ENCODE measurements at places on chromosomes 2 and 18.

- DNase-seq: no peak
These were observed 25.0 kb downstream of the DNER start for GRCh38 chr2:229689307-229689839.

GRCh38 chr2:225893151-225893550 lies 493.6 kb downstream of the NYAP2 start:
- DNase-seq: no peak

GRCh38 chr18:57771193-57771592 lies 31.9 kb downstream of the ATP8B1 start:
- DNase-seq: no peak

DNA sequence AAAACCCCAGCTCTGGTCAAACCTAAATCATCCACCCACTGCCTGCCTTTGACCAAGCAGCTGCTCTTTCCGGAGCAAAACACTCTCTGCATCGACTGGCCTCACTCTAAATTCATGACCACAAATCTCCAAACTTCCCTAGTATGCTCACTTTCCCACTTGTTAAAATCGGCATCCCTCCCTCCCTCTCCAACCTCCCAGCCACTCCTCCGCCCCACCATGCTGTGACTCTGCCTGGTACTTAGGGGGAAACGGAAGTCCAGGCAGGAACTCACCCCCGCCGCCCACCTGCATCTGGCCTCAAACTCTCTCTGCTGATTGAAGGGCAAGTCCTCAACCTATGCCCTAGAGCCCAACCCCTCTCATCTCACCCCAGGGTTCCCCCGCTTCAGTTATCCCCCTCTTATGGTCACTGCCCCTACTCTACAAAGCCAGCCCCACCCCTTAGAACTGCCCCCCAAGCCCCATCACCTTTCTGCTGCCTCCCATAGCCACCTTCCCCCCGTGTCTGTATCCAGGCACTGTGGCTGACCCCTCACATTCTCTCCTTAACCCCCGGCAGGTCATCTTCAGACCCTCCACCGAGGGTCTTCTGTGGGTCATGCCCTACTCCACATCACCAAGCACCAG lies 3.8 kb upstream of the ADRA2B start:
- no peak for DNase-seq

DNA sequence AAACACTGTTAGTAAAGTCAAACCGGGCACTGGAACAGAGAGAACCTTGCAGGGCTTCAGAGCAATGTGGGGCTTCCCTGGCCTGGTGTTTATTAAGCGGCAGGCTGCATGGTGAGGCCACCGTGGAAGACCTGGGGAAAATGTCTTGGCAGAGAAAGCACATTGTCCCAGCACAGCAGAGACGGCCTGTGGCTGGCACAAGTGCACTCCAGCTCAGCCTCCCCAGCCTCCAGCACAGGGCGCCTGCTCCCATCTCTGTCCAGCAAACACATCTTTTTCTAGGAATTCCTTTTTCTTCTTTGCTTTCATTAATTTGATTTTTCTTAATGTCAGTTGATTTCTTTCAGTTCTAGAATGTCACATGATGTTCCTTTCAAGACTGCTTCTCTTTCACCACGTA lies 138.2 kb upstream of the NFATC1 start:
- DNase-seq: no peak

- DNase-seq: no peak
These were observed 611 bp downstream of the NOL10 start for GRCh38 chr2:10688921-10689807.

- DNase-seq: no peak
These were observed 10.9 kb downstream of the IL1B start for GRCh38 chr2:112825706-112826105.

DNA sequence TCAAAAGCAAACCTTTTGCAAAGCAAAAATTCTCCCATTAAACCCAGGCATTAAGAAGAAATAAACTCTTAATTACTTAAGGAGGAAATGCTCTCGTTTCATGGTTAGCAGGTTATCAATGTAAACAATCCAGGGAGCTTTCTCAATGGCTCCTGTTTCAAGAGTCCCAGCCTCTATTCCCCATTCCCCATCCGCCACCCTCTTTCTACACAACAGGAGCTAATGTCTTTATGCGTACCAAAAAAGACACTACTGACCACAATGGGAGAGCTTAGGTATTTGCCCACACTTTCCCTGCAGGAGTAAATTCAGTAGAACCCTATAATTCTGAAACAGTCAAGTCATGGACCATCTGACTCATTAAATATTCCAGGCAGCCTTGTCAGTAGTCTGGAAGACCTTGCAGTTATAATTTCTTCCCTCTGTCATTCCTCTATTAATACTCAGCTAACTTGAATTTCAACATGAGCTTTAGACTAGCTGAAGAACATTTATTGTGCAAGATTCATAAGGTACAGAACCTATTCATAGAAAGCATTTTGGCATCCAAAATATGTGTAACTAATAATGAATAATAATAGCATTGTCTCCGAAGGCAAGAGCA lies 48.6 kb downstream of the SLC8A1 start:
- no peak for DNase-seq

DNA sequence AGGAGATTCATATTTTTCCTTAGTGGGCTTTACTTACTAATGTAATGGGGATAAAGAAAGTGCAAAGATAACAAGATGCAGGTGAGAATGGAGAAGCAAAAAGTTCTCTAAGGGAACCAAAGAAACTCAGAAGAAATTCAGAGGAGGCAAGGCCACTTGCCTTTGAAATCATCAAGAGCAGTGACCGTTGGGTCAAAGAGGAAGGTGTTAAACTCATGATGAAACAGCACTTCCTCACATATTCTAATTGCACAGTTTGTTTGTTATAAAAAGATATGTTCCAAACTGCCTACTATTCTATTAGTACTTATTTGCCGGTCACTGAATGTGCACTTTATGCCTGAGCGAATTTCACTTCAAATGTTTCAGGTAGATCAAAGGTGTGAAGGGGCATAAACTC lies 975.1 kb downstream of the BCL11A start:
- no peak for DNase-seq

GRCh38 chr2:217160103-217160743 lies 300.4 kb upstream of the TNP1 start:
- DNase-seq: no peak

DNA sequence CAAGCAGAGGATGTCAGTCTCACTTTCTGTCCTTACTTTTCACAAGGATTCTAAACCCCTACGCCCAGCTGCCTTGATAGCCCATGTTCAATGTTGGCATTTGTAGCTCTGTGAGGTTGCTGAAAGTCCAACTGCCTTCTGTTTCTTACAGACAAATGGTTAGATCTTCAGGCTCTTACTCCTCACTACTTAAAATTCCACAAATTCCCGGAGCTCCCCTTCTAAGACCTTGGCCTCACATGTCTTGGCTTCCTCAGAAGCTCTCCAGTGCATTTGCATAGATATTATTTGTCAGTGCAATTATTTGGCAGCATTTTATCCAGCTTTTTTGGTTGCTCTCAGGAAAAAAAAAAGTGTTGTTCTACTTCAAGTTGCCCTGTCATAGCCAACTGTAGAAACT lies 453.7 kb upstream of the CELF4 start:
- DNase-seq: no peak

Data from CD4-positive, alpha-beta T cell treated with Interleukin-1 beta for 1 hour (primary cell).